Left kidney (tissue), 8 donors: ENCODE measurements at places on chromosomes 1 and 21.

DNA sequence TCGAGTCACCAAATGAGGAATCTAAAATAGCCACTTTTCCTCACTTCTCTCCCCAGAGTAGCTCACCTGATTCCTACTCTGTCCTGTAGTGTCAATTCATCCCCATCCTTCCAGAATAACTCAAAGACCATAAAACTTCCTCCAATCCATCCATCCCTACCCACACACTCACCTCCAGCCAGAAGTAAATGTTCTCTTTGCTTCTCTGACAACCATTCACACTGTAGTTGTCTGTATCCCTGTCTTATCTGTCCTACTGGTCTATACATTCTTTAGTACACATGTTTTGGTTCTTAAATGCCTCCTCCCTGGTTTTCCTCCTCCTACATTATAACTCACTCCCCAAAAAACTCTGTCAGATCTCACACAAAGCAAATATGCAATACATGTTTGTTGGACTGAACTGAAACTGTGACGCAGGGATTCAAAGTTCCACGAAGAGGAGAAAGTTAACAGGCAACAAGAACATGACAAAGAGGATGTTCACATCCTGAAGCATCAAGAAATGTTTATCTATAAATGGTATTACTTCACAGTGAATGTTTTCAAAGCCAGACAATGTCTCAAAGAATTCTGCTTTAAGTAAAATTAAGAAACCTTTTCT is 11.0 kb downstream of the TP53BP2 start:
- no peak for DNase-seq

DNA sequence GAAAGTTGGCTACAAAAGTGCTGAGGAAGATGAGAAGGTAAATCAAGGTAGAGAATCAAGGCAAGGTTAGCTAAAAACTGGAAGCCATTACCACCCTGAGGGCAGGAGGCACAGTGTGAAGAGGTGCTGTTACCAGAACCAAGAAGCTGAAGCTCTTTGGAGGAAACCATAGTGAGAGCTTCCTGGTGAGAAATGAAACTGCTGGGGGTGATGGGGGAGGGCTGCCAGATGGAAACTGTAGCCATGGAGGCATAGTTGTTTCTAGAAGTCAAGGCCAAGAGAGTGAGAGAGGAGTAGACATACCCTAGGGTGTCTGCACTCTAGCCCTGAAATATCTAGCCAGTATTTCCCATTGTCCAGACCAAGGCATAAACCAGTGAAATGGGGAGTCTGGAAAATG is 28.7 kb downstream of the IFI44 start:
- DNase-seq, result no peak

- DNase-seq, result no peak
These were observed 9.1 kb upstream of the TRABD2B start for GRCh38 chr1:48006264-48006663.

DNA sequence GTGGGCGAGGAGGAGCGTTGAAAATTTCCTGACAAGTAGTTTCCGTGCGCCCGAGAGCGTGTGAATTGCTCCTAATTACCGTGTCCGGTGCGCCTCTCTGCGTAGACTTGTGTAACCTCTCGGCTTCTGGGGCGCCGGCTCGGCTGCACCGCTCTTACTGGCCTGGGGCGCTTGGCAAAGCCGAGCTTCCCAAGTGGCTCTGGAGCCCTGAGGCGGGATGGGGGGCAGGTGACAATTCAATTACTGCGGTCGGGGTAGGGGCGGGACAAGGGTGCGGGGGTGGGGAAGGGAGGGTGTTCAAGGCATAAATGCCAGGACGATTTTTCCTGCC is 392 bp upstream of the DMRTA2 start:
- no peak for DNase-seq

GRCh38 chr1:180366371-180367068 is 135.9 kb downstream of the ACBD6 start:
- peak; percentile 17 for DNase-seq

- no peak for DNase-seq
These were observed 17.4 kb upstream of the SHE start for GRCh38 chr1:154519591-154519991.

- peak; percentile 66 for DNase-seq
These were observed at the start of gene RHOU for GRCh38 chr1:228734881-228735801. Gene RHOU, plus strand, starts transcription at chr1:228735479. Its CDS starts 264 bp downstream, at chr1:228735743.

GRCh38 chr1:61160526-61160925 is 78.2 kb downstream of the NFIA start:
- no peak for DNase-seq

GRCh38 chr1:85091671-85092280 is 43.5 kb upstream of the MCOLN3 start:
- DNase-seq, result no peak
